ENCODE measurements at places on chromosomes 6 and 20. TPM values are rescaled to one million over a fixed set of nuclear protein-coding genes. Genes with fewer than 3 reads are reported as not detected.

The ZSCAN23 gene
- total RNA-seq, result 1.4 TPM

The HLA-DOB gene
- total RNA-seq, result 2.2 TPM

The MUC21 gene
- not detected for total RNA-seq

The SUMO4 gene
- 0.21 TPM for total RNA-seq

The HLA-DPA1 gene
- not detected for total RNA-seq

The FAM83C gene
- total RNA-seq, result 3.2 TPM

The LAMP5 gene
- not detected for total RNA-seq

The ADGB gene
- total RNA-seq, result not detected

The DOP1A gene
- total RNA-seq, result 14.0 TPM

The SNX3 gene
- total RNA-seq, result 107 TPM

The XKR7 gene
- not detected for total RNA-seq

The GRM1 gene
- 0.65 TPM for total RNA-seq

The CCR6 gene
- not detected for total RNA-seq

The MEP1A gene
- 0.21 TPM for total RNA-seq

The CCM2L gene
- total RNA-seq, result not detected

The SLC17A3 gene
- total RNA-seq, result not detected

The RIPPLY2 gene
- total RNA-seq, result not detected

The CD109 gene
- total RNA-seq, result 80.5 TPM

The SLC22A1 gene
- 2.3 TPM for total RNA-seq

The ANKRD66 gene
- total RNA-seq, result not detected

The C2 gene
- not detected for total RNA-seq

The WASF1 gene
- total RNA-seq, result 18.0 TPM

The VSX1 gene
- not detected for total RNA-seq

The RUNX2 gene
- 2.5 TPM for total RNA-seq

The MCHR2 gene
- not detected for total RNA-seq

The LYRM2 gene
- 21.2 TPM for total RNA-seq

The ISM1 gene
- 0.28 TPM for total RNA-seq

The CFAP61 gene
- total RNA-seq, result not detected

The ANKS1A gene
- total RNA-seq, result 18.5 TPM

The NUS1 gene
- 14.8 TPM for total RNA-seq

The NPBWR2 gene
- not detected for total RNA-seq

The ZBP1 gene
- total RNA-seq, result not detected

The PDYN gene
- not detected for total RNA-seq

The SLC22A16 gene
- total RNA-seq, result not detected

The RHAG gene
- not detected for total RNA-seq

The STMND1 gene
- total RNA-seq, result not detected

The IMPG1 gene
- total RNA-seq, result not detected

All from airway epithelial cell (primary cell).